Immature natural killer cell (primary cell): ENCODE measurements at places on chromosomes 7 and 10.

- H3K4me3 ChIP-seq = no peak overlapping the region
- H3K36me3 ChIP-seq = no peaks in the 10 kb centered on the region
- peaks cover 1% of the 10 kb centered on the region for H3K27me3 ChIP-seq
- H3K4me1 ChIP-seq = no peaks in the 10 kb centered on the region
- no peak overlapping the region for H3K27ac ChIP-seq
Observed at GRCh38 chr7:101717628-101718357, 88.7 kb upstream of the MYL10 start.

GRCh38 chr10:32140403-32140802, 84.2 kb upstream of the KIF5B start:
- H3K4me1 ChIP-seq = no peaks in the 10 kb centered on the region
- no peak overlapping the region for H3K4me3 ChIP-seq
- no peaks in the 10 kb centered on the region for H3K36me3 ChIP-seq
- DNase-seq = no peak

DNA sequence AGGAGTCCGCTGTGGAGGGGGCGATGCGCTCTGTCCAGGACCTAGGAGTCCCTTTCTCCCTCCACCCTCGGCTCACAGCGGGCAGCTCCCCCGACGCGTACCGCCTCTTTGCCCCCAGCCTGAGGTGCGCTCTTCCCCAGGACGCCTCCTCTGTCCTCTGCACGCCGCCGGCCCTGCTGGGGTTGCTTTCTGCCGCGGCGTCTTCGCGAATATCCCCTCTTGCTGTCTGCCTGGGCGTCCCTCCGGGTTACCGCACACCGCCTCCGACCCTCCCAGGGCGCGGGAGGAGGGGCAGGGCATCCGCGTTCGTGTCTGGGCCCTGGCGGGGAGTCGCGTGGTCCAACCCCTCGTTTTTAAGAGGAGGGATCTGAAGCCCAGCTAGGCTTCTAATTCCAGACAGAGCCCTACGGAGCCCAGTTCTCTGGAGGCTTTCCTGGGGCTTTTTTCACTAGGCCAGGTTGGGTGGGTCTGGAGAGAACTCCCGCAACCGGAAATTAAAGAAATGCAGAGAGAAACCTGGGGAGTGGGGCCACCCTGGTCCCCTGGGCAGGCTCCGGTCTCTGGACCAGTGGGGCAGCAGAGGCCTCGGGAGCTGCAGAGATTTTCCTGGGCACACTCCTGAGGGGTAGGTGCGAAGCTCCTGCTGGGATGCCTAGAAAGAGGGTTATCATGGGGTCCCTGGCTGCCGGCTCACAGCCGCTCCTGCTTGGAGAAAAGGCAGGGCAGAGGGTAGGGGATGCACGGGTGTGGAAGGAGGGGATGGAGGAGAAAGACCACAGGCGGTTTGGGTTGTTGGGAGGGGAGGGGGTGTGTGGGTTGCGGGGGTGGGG, 166.9 kb downstream of the UBE2H start:
- peaks cover 38% of the 10 kb centered on the region for H3K4me1 ChIP-seq
- H3K27ac ChIP-seq = no peak overlapping the region
- peaks cover 26% of the 10 kb centered on the region for H3K27me3 ChIP-seq
- peak overlapping the region; percentile 67 for H3K4me3 ChIP-seq

- no peaks in the 10 kb centered on the region for H3K36me3 ChIP-seq
- H3K27me3 ChIP-seq = peaks cover 3% of the 10 kb centered on the region
- DNase-seq = no peak
- H3K27ac ChIP-seq = no peak overlapping the region
- H3K4me1 ChIP-seq = no peaks in the 10 kb centered on the region
Observed at GRCh38 chr7:43076189-43076605, 36.2 kb upstream of the HECW1 start.

DNA sequence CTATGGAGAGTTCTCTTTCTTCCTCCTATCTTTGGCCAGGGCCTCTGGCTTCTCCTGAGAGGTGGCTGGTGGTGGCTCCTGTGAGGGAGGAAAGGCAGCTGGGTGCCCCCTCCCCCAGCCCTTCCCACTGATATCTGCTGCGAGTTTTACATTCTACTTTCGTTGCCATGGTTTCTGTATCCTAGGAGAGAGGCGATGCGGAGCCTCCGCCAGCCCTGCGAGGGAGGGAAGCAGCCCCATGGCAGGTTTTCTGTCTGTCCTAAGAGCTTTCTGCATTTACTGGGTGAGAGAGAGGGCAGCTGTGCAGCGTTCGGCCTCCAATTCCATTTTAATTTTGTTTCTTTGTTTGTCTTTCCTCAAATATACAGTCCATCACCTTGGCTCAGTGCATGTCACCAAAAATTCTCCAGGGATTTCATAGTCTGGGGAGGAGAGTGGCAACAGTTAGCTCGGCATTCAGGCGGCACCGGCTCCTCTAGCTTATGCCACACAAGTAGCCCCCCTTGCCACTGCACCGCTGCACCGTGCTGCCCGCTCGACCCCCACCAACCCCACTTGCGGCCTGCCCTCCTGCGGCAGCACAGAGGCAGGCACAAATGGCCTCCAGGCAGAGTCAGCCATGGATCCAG, 20.4 kb downstream of the DNAJB12 start:
- H3K27me3 ChIP-seq = peaks cover 17% of the 10 kb centered on the region
- H3K4me1 ChIP-seq = peaks cover 82% of the 10 kb centered on the region
- H3K36me3 ChIP-seq = peaks cover 15% of the 10 kb centered on the region
- peak overlapping the region; percentile 83 for H3K4me3 ChIP-seq

DNA sequence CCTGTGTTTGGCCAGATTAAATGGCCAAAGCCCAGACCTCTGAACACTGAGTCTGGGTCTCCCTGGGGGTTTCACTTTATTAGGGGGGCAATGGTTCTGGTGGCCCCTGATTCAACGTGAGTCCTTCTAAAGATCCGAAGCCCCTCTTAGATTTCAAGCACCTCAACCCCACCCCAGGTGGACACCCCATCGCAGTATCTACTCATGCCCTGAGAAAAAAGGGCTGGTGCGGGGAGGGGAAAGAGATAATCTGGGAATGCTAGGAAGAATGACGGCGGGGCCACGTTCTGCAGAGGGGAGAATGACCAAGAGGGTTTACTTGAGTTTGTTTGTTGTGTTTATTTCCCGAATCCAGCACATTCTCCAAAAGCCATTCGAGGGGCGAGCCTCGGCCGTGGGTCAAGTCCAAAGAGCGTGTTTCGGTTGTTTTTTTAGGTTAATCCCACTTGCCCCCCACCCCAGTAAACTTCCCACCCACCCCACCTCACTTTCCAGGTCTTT, 832 bp downstream of the PDLIM1 start:
- peak overlapping the region; percentile 87 for H3K4me3 ChIP-seq
- peaks cover 5% of the 10 kb centered on the region for H3K27me3 ChIP-seq
- DNase-seq = no peak
- peak overlapping the region; percentile 88 for H3K27ac ChIP-seq

DNA sequence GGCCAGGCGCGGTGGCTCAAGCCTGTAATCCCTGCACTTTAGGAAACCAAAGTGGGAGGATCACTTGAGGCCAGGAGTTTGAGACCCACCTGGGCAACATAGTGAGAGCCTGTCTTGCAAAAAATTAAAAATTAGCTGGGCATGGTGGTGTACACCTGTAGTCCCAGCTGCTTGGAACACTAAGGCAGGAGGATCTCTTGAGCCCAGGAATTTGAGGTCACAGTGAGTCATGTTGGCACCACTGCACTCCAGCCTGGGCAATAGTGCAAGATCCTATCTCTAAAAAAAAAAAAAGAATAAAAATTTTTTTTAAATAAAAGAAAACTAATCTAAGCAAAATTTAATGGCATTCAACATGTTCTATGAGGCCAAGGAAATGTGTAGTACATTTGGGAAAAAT, 44.9 kb upstream of the UBN2 start:
- H3K27me3 ChIP-seq = peaks cover 2% of the 10 kb centered on the region
- H3K27ac ChIP-seq = no peak overlapping the region
- H3K36me3 ChIP-seq = peaks cover under 1% of the 10 kb centered on the region
- no peak for DNase-seq
- H3K4me1 ChIP-seq = peaks cover 24% of the 10 kb centered on the region
- no peak overlapping the region for H3K4me3 ChIP-seq

- H3K4me1 ChIP-seq = peaks cover 29% of the 10 kb centered on the region
- H3K27ac ChIP-seq = no peak overlapping the region
- H3K36me3 ChIP-seq = no peaks in the 10 kb centered on the region
Observed at GRCh38 chr10:3071405-3072198, 4.3 kb downstream of the PFKP start.

DNA sequence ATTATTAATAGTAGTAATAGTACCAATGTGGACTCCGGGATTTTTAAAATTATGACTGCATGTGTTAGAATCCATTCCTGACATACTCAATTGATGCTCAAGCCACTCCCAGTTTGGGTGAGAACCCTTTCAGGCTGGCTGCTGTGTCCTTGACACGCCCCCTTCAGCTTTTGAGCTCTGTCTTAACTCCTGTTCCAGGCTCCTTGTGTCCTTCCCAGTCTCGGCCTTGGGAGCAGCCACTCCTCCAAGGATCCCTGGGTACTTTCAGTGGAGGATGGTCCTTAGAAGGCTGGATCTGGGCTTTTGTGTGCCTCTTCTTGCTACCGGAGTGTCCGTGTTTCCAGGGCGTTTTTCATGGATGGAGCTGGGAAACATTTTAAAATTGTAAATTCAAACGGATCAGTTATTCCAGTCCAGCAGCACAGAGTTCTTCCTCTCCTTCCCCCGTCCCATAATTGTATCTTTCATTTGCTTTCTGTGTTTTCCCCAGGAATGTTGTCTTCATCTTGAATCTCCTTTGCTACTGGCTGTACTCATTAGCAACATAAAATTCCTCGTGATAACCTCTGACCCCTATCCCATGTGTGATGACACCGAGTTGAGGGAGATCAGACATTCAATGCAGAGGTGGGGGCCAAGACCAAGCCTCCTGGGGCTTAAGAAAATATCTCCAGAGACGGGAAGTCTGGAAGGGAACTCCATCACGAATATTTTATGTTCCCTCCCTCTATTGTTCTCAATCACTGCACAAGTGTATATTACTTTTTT, 40.0 kb upstream of the PFKFB3 start:
- peak overlapping the region; percentile 63 for H3K27ac ChIP-seq
- peak overlapping the region; percentile 61 for H3K4me3 ChIP-seq
- no peak for DNase-seq
- no peaks in the 10 kb centered on the region for H3K36me3 ChIP-seq
- H3K27me3 ChIP-seq = peaks cover 3% of the 10 kb centered on the region

DNA sequence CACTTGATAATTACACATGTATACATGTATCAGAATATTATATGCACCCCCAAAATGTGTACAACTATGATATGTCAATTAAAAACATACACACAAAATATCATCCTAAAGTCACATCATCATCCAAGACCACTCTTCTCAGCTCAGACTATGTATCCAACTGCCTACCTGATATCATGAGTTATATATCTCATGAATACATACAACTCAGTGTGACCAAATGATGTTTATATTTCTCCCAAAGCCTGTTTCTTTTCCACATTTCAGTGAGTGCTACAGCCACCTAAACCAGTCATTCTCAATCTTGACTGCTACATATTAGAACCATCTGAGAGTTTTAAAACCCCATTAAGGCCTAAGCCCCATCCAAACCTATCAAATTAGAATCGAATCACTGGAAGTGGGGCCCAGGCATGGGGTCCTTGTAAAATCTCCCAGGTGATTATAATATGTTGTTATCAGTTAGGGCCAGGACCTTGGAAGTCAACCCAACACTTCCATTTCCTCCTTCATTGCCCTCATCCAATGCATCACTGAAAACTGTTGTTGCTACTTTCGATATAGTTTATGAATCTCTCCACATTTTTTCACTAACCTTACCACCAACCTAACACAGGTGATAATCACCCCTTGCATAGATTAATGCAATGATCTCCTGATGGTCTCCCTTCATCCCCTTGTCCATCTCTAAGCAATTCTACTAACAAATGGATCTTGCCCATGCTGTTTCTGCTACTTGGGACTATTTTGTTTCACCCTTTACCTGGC, 53.8 kb upstream of the ITGB8 start:
- H3K36me3 ChIP-seq = no peaks in the 10 kb centered on the region
- DNase-seq = no peak
- H3K4me1 ChIP-seq = no peaks in the 10 kb centered on the region
- H3K4me3 ChIP-seq = no peak overlapping the region
- H3K27me3 ChIP-seq = no peaks in the 10 kb centered on the region

DNA sequence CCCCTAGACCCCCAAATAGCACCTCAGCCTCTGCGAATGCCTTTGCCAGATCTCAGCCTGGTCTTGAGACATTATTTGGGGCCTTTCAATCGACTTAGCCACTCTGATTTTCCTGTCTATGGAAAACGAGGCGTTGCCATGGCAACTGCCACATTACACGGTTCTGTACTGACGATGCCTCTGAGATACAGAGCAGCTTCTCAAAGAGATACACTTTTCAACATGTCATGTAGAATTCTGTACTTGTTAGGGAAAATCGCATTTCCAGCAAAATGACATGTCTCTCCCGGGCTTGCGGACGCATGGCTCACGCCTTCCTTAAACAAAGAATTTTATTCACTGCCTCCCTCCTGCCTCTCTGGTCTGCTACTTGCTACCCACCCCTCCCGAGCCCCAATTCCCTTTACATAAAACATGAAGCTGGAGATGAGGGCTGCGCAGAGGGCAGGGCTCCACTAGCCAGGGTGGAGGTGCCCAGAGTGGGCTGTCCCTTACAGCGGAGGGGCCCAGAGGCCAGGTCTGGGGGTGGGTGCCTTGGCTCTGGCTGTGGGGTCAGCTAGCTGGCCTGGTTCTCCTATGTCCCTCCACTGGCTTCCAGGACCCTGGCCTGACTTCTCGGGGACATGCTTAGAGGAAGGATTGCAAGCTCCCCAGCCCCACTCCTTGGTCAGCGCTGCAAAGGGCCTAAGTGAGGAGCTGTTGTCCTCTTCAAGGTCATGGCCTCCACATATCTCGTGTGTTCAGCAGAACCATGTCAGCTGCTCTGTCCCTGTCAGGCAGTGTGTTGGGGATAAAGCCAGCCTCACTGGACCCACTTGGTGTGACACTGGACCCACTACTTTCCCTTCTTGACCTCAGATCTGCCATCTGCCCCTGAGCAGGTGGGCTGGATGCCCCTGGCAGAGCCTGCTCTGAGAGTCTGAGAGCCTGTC, 342.5 kb downstream of the RPS24 start:
- H3K27me3 ChIP-seq = no peaks in the 10 kb centered on the region
- H3K27ac ChIP-seq = no peak overlapping the region
- no peaks in the 10 kb centered on the region for H3K4me1 ChIP-seq
- no peak overlapping the region for H3K4me3 ChIP-seq
- no peaks in the 10 kb centered on the region for H3K36me3 ChIP-seq

- DNase-seq = no peak
- H3K4me1 ChIP-seq = no peaks in the 10 kb centered on the region
- no peaks in the 10 kb centered on the region for H3K36me3 ChIP-seq
- peaks cover 1% of the 10 kb centered on the region for H3K27me3 ChIP-seq
- no peak overlapping the region for H3K27ac ChIP-seq
Observed at GRCh38 chr10:116669832-116670644, 49.3 kb downstream of the PNLIPRP2 start.

GRCh38 chr7:16066805-16067459, 354.4 kb downstream of the CRPPA start:
- peaks cover 11% of the 10 kb centered on the region for H3K4me1 ChIP-seq
- H3K4me3 ChIP-seq = no peak overlapping the region
- no peaks in the 10 kb centered on the region for H3K36me3 ChIP-seq
- H3K27me3 ChIP-seq = no peaks in the 10 kb centered on the region
- no peak for DNase-seq
- H3K27ac ChIP-seq = no peak overlapping the region

GRCh38 chr10:104835422-104835821, 194.3 kb downstream of the SORCS3 start:
- no peak overlapping the region for H3K27ac ChIP-seq
- DNase-seq = no peak
- no peaks in the 10 kb centered on the region for H3K4me1 ChIP-seq
- H3K27me3 ChIP-seq = no peaks in the 10 kb centered on the region
- H3K4me3 ChIP-seq = no peak overlapping the region

GRCh38 chr10:28214219-28214618, 88.6 kb downstream of the MPP7 start:
- no peaks in the 10 kb centered on the region for H3K27me3 ChIP-seq
- no peaks in the 10 kb centered on the region for H3K36me3 ChIP-seq
- H3K4me3 ChIP-seq = no peak overlapping the region
- DNase-seq = no peak
